ENCODE measurements at places on chromosomes 5 and 9. TPM values are rescaled to one million over a fixed set of nuclear protein-coding genes. Genes with fewer than 3 reads are reported as not detected.

Gene FOXD4L6
- not detected for total RNA-seq

Gene ANKS6
- 13.0 TPM for total RNA-seq

DNA sequence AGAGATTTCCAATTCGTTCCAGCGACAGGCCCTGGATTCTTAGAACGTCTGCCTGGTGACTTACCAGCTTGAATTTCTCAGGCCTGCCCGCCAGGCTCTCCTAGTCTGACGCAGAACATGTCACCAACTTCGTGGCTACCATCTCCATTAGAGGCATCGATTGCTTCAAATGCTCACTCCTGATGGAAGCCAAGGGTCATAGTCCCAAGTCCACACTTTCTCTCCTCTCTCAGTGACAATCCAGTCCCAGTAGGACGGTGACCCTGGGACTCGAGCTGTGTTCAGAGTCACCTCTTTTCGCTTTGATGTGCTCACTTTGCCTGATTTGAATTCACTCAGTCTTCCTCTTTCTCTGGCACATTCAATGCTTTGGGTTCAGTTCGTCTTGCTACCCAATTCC lies 94.8 kb downstream of the GADD45G start:
- DNase-seq, result no peak

- DNase-seq, result no peak
Measured at GRCh38 chr9:137969008-137969407, 91.4 kb downstream of the CACNA1B start.

DNA sequence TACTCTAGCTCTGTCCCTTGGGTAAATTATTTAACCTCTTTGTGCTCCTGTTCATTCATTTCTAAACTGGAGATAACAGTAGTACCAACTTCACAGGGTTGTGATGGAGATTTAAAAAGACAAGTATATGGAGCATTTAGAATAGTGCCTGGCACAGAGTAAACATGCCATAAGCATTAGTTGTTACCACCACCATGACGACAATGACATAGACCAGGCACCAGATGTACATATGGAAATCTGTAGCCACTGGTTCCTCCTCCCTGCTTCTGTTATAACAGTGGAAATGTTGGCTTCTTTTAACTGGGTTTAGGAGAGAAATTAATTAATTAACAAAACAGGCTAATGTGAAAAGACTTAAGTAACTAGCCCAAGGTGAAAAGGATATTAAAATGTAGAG lies 217.5 kb downstream of the DENND1A start:
- DNase-seq, result no peak

DNA sequence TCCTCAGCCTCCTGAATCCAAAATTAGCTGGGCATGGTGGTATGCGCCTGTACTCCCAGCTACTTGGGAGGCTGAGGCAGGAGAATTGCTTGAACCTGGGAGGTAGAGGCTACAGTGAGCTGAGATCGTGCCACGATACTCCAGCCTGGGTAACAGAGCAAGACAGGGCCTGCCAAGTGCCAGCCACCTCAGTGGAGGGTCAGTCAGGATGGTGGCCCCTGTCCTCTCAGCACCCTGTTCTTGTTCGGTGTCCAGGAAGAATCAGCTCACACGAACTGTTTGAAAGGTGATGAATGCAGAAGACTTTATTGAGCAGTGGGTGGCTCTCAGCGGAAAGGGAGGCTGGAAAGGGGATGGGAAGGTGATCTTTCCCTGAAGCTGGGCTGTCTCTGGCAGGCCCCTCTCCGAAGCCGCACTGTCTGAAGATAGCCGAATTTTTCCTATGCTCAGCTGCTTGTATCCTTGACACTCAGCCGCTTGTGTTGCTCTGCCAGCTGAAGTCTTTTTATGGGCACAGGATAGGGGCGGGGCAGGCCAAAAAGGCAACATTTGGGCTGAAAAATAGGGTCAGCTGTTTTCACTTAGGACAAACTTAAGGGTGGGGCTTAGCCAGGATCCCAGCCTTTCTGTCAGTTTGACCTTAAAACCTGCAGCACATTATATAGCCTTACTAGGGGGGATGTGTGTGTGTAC lies 50.9 kb downstream of the UBE2R2 start:
- no peak for DNase-seq

DNA sequence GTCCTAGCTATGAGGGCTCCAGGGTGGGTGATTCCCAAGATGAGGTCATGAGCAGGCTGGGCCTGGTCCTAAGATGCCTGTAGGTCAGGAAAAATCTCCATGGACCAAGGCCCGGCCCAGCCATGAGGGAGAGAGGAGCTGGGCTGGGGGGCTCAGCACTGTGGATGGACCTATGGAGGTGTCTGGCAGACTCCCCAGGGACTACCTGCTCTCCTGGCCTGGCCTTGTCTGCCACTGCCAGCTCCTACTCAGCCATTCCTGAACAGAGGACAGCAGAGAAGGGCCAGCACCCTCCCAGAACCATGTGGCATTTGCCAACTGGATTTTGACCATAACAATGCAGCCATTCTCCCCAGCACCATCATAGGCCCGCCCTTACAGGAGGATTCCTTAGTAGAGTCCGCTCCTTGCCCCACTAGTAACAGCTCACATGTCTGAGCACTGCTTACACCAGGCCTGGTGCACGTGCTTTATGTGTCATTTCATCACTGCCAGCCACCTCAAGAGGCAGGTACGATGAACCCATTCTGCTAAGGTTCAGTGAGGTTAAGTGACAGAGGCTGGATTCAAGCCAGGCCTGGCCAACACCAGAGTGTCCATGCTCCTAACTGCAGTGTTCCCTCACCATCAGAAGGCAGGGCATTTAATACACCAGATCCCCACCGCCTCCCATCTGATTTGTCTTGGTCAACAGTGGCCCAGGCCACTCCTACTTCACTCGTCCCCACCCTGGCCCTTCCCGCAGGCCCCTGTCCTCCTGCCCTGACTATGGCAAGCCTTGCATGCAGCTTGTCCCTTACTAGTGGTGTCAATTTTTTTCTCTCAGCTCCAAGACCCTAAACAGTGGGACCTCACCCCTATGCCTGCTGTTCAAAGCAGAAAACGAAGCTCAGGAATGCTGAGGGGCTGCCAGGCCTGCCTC lies 669 bp downstream of the IL13 start:
- no peak for DNase-seq

GRCh38 chr5:142201471-142201887 lies 92.9 kb downstream of the NDFIP1 start:
- no peak for DNase-seq

DNA sequence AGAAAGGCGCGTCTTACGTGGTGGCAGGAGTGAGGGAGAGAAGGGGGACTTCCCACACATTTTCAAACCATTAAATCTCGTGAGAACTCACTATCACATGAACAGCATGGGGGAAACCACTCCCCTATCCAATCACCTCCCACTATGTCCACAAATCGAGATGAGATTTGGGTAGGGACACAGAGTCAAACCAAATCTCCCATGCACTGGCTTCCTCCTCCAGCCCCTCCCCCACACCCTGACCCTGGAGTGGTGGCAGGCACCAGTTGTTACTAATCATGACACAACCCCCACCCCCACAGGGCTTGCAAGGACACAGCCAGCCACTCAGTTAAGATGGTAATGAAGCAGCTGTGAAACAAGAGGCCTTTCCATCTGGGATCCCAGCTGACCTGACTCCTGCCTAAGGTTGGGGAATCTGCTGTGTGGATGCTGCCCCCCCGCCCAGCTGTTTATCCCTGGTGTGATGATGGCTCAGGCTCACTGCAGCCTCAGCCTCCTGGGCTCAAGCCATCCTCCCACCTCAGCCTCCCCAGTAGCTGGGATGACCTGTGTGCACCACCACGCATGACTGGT lies 57.1 kb upstream of the FUBP3 start:
- DNase-seq, result peak; percentile 42
